ENCODE measurements at places on chromosomes 13 and 19.

DNA sequence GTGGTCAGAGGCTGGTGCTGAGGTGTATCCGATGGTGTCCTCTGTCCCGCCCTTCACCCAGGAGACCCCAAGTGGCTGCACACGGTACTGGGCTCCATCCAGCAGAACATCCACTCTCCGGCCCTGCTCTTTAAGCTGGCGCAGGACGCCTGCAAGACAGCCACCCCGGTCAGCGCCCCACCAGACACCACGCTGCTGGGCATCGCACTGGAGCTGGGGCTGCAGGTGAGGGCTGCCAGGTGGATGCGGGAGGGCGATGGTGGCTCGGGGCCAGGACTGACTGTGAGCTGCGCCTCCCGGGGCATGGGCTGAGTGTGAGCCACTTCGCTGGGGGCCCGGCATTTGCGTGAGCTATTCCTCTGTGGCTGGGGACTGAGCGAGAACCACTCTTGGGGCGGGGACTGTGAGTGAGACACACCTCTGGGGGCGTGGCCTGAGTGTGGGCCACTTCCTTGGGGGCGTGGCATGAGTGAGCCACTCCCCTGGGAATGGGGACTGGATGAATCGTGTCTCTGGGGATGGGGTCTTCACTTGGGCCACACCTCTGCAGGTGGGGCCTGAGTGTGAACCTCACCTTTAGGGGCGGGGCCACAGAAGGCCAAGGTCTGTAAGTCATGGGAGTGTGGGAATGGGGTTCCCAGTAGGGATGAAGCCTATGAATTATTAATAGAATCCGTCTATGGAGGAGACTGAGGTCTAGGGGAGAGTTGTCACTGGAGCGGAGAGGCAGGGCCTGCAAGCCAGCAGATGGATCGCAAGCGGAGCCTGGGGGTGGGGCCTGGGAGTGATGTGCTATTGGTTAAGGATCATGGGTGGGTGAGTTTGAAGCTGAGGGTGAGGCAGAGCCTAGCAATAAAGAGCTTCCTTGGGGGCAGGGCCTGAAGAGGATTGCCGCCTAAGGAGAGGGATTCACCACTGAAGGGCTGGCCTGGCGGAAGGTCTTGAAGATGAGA, 30.5 kb downstream of the ZSWIM4 start:
- ATAC-seq: peak; percentile 27

DNA sequence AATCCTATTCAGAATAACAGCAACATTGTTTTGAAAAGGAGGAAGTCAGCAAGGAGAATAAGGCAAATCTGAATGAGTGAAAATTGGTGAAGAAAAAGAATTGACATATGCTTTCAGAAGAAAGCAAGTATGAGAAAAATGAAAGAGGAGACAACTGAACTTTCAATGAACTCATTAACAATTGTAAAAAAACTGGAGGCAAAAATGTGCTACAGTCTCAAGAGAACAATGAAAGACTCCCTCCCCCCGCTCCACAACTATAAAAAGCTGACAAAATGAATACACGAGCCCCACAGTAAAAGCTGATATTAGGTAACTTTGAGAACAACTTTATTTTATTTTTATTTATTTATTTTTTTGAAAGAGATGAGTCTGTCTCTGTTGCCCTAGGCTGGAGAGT, 373.1 kb downstream of the DIAPH3 start:
- no peak for ATAC-seq

GRCh38 chr19:416416-416815, 7.5 kb upstream of the C2CD4C start:
- ATAC-seq: no peak

- ATAC-seq: no peak
These were observed 11.6 kb downstream of the DIAPH3 start for GRCh38 chr13:60152114-60152513.

DNA sequence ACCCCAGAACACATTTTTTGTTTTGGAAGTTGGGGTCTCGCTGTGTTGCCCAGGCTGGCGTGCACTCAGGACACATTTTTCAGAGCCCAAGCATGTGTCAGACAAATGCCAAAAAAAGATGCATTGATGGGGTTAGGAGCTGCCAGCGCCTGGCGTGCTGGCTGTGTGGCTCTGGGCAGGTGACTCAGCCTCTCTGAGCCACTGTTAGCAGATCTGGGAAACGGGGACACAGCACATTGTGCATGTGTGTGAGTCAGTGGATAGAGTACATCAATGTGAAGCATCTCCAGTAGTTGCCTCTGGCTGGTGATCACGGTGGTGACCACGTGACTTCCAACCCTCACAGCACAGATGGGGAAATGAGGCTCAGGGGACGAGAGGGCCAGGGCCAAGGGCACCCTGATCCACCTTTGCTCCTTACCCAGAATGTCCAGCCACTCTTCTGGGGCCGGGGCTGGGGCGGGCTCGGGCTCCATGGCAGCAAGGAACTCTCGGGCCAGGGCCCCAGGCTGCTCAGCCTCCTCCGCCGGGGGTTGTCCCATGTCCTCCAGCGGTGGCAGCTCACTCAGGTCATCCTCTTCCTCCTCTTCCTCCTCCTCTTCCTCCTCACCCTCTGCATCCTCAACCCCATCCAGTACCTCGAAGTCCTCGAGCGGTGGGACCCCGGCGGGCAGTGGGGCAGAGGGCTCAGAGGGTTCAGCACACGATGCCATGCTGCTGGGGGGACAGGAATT, 1.9 kb downstream of the FKBP8 start:
- peak; percentile 56 for ATAC-seq

GRCh38 chr13:50483416-50483815, 360.1 kb downstream of the DLEU7 start:
- no peak for ATAC-seq

- no peak for ATAC-seq
These were observed 1.3 kb downstream of the FLT3LG start for GRCh38 chr19:49475191-49475917.

DNA sequence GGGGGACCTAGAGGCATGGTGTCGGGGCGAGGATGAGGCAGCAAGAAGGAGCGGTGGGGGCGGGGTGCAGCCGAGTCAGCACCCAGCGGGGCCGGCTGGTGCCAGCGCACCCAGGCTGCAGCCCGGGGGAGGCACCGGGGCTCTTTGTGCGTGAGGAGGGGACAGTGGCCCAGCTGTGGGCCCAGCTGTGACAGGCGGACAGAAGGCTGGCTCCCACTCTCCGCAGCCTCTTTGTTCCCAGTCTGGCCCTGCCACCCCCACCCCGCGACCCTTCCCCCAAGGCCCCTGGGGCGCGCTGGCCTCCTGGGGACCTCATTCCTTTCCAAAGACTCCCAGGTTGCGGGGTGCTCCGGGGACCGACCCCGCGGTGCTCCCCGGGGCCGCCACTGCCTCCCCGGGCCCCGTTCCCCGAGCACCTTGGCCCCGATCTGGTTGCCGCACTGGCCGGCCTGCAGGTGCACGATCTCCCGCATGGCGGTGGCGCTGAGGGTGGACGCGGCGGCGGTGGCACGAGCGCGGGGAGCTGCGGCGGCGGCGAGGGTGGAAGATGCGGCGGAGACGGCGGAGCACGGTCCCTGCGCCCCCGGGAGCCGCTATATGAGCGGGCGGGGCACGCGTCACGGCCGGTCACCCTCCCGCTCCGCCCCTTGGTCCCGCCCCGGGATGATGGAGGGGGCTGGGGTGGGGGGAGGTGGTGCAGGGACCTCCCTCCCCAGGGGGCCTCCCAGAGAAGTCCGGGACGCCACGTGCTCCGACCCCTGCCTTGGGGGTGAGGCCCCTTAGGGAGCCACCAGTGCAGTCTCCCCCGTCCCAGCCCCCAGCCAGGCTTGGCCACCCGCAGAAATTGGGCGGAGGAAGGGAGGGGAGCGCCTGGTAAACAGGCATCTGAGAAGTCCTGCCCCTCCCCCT, at the start of gene TUBB4A:
TSS of gene TUBB4A (minus strand) at position 570 of the 909 bp plus-strand sequence. CDS start at position 473, 97 bp downstream.
- peak; percentile 30 for ATAC-seq

DNA sequence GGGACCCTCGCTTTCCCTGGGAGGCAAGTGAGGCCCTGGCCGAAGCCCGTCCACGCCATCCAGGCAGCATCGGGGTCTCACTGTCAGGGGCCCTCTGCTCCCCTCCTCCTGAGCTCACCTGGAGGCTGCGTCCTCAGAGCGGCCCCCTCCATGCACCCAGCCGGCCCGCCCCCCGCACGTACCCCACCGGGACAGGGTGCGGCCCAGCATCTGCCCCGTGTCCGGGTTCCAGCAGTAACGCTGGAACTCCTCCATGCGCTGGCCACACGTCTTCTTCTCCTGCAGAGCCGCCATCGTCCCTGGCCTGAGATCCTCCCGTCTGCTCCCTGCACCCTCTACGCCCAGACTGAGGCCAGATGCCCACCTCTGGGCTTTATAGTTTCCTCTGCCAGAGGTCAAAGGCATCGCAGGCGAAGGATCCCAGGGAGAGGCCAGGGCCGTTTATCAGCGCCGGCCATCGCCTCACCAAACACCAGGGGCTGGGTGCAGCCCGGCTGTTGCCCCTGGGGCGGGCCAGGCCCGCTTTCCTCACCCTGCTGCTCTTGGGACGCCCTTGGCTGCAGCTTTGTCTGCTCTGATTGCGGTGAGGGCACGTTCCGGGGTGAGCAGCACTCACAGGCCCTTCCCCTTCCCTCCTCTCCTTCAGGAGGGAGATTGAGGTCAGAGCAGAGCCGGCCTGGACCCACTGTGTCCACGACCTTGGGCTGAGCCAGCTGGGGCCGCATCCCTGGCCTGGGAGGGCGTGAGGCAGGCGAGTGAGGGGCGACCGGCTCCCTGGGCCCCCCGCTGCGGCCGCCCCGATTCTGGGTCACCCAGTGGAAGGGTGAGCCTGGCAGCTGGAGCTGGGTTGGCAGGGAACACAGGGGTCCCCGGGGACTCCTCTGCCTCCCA, at the start of gene ATP4B:
TSS of gene ATP4B (minus strand) at position 348 of the 891 bp plus-strand sequence. CDS start at position 294, 54 bp downstream.
- ATAC-seq: no peak

- no peak for ATAC-seq
These were observed 3.2 kb downstream of the MAP2K2 start for GRCh38 chr19:4120559-4121272.

DNA sequence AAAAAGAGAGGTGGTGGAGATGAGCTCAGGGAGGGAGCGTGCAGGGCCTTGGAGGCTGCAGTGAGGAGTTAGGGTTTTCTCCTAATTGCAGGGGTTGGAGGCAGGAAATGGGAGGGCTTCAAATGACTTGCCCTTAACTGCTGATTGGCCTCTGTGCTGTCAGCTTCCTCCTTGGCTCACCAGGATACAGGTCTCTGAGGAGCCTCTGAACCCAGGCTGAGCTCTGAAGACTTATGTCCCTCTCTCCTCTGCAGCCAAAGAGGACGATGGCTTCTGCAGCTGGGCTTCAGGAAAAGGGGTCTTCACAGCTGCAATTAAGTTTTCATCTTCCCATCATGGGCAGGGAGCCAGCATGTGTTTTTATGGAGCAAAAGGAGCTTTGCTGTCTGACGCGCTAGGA, 6.7 kb upstream of the RANBP3 start:
- ATAC-seq: no peak

DNA sequence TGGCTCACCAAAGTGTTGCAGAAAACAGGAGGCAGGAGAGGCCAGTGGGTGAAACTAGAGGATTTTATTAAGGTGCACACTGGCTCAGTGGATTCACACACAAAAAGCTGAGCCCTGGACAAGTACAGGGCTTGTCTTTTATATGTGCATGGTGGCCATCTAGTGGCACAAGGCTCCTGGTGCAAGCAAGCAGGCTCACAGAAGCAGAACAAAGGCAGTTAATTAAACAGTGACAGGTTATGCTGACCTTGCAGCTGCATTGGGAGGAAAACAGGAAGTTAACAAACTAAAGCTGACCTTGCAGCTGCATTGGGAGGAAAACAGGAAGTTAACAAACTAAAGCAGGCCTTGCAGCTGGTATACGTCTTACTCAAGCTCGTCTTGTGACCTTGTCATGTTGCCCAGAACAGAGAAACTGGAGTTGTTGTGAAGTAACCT, 65.3 kb upstream of the ZNF681 start:
- peak; percentile 79 for ATAC-seq

- no peak for ATAC-seq
These were observed 128.3 kb upstream of the LSM14A start for GRCh38 chr19:34044021-34044420.

- ATAC-seq: no peak
These were observed 1244.6 kb upstream of the SLC10A2 start for GRCh38 chr13:104310861-104311260.

DNA sequence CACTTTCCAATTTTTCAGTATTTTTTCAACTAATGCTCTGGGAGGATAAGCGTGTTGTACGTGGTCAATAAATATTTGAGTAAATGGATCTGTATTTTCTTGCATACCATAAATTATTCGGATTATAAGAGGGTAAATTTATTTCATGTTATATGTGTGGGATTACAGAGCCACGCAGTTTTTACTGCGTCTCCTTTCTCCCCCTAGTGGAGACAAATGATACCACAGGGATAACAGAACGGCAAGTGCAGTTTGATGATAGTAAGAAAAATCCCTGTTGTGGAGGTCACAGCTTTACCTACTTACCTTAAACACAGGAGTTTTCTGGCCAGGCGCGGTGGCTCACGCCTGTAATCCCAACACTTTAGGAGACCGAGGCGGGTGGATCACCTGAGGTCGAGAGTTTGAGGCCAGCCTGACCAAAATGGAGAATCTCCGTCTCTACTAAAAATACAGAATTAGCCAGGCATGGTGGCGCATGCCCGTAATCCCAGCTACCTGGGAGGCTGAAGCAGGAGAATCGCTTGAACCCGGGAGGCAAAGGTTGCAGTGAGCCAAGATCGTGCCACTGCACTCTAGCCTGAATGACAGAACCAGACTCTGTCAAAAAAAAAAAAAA, 16.8 kb downstream of the MBD3L2B start:
- ATAC-seq: no peak

DNA sequence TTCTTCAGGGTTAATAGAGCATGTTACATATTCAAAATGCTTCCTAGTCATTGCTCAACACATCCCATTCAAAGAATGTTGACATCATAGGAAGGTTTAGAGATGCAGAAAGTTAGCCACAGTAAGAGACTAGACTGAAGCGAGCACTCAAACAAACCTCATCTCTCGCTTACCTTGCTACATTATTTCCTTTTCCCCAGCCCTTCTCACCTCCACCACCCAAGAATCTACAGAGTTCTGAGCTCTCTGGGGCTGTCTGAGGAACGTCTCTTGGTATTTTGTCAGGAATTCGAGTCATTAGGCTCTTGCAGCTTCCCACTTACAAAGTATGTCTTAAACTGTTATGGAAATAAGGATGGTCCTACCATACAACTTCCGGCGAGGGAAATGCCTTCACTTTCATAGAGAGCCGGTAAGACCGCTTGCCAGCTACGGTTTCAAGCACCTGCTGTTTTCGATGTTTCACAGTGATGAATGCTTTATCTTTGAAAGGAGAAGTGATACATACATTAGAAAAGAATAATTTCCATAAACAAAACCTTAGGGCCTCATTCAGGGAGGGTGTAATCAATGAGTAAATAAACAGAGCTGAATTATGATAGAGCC, 65.1 kb downstream of the FLT1 start:
- ATAC-seq: no peak

DNA sequence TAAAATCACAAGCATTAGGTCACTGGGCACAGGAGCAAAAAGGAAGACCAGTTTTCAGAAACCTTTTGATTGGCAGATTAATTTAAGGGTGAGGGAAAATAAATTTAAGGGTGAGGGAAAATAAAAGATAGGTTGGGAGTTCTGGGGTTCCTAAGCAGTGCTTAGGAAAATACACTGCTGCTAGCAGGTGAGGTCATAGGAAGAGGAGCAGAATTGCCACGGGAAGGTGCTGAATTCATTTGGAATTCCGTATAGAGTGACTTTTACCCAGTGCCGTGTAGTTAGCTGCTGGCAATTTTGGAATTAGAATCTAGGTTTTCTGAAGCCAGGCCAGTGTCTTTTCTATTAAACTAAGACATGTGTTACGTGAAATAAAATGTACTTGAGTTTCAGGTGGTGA, 59.8 kb downstream of the DGKH start:
- no peak for ATAC-seq
